ENCODE measurements at places on chromosomes 2 and 18.

GRCh38 chr2:179857236-179857635 is 4.2 kb downstream of the ZNF385B start:
- no peak for DNase-seq

DNA sequence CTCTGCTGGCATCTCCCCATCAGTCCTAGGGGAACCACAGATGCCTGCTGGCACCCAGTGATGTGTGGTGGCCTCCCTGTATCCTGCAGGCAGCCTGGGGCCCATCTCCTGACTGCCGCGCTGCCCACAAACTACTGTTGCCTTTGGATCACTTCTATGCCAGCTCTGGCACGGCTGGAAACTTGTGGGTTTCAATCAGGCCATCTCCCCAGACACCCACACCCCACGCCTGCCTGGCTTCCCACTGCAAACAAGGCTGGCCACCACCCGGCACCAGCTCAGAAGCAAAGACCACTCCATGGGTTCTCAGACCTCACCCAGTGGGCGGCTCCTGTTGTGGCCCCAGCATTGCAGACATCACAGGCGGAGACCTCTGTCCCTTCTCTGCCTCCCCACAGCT is 15.1 kb upstream of the TPO start:
- no peak for DNase-seq

DNA sequence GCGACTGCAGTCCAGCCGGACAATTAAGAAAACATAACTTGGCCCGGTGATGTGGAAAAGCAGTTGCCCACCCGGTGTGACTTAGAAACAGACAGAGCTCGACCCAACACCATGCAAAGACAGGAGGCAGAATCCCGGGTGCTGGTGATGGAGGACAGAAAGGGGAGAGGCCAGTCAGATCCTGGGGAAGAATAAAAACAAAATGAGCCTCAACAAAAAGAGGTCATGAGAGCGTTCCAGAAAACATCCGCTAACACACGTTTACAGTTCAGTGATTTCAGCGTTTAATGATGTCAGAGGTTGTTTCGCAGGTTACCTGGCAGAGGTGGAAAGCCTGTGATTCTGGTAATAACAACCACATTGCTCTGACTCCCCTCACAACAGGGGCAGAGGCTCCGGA is 111.9 kb downstream of the OSR1 start:
- DNase-seq = no peak

GRCh38 chr2:189076572-189076971 is 102.4 kb downstream of the COL3A1 start:
- DNase-seq = no peak

GRCh38 chr18:26516964-26517363 is 31.4 kb downstream of the KCTD1 start:
- DNase-seq = no peak

- no peak for DNase-seq
Observed at GRCh38 chr2:204237416-204237815, 300.9 kb downstream of the ICOS start.

DNA sequence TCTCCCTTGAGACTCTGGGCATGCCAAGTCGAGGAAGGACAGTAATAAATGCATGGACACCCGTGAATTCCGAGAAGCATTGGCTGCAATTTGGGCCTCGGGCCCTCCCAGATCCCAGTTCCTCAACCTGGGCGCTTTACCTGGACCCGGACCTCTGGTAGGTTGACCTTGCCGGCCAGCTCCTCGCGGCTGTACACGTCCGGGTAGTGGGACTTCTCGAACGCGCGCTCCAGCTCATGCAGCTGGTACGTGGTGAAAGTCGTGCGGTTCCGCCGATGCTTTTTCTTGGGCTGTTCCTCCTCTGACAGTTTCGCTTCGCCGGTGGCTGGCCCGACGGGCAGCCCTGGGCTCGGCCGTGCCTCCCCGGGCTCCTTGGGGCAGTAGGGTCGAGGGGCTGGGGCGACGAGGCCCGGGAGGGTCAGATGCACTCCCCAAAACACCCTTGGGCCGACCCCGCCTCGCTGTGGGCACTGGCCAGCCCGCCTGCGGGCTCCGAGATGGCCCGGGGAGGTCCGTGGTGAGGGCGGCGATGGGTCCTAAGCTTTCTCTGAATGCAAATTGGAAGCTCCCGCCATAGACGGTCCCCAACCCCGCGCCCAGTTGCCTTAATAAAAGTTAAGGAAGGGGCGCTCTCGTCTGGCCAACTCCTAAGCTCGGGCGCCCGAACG is 899 bp downstream of the RAX start:
- no peak for DNase-seq

GRCh38 chr2:18701981-18702380 is 112.6 kb upstream of the NT5C1B start:
- DNase-seq = no peak

- no peak for DNase-seq
Observed at GRCh38 chr18:26014462-26014861, 76.0 kb downstream of the SS18 start.

GRCh38 chr18:10354241-10354811 is 100.1 kb upstream of the APCDD1 start:
- DNase-seq = no peak

GRCh38 chr18:6547476-6547875 is 132.8 kb upstream of the L3MBTL4 start:
- DNase-seq = no peak

DNA sequence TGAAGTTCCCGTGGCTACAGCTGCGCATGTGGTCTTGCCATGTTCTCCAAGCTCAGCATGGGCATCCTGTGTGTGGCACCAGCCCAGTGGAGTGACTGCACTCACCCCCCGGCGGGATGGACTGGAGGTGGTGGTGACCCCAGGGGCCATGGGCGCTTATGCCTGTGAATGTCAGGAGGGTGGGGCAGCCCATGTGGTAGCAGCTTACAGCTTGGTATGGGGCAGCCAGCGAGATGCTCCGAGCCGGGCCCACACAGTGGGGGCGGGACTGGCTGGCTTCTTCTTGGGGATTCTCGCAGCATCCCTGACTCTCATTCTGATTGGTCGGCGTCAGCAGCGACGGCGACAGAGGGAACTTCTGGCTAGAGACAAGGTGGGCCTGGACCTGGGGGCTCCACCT is 25.6 kb downstream of the SEMA4F start:
- no peak for DNase-seq

DNA sequence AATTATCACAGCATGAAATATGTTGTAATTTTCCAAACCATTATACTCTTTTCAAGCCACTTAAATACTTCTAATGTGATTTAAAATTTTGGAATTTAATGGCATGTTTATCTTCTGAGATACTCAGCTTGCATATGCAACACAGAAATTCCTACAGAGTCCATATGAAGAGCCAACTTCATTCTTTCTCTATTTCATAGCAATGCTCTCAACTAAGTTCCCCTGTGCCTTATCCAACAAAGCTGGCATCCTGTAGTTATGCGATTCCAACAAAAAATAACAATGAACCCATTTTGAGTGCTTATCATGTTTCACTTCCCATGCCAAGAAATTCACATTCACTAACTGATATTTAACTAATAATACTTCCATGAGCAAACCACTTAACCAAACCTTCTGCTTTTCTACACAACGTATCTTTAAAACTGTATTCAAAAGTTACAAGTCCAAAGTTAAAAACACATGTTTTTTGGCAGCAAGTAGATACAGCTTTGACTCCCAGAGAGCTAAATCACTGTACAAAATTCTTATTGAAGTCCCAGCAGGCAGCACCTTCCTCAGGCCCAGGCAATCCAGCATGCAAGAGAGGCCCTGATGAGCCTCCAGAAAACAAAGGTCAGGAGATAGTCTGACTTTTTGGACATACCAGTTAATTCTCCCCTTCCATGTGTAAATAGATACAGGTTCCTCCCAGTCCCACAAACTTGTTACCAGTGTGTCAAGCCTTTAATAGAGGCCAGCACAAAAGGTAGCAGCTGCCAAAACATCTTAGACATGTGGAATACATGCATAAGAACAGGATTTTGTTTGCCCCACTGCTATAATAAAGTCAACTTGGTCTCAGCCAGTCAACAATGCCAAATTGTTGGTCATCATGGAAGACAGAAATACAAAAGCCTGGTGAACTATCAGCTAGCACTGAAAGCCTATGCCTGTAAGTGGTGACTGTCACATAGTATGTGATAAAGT is 113.1 kb upstream of the WDR75 start:
- no peak for DNase-seq

DNA sequence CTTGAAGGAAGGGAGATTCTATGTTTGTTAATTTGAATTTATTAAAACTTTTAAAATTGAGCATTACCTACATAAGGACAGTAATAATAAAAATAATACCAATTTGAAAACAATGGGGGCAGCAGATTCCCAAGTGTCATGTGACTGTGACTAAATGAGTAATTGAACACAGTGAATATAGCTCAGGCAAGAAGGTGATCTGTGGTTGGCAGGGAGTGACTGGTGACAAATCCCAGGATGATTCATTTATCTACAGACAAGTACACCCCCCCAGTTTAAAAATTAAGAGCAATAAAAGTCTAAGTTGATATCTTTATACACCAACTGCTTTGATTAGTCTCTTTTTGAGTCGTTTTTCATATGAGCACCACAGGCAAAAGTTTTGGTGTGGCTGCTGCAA is 299.5 kb downstream of the ARHGAP15 start:
- no peak for DNase-seq

GRCh38 chr2:6341588-6342129 is 524.0 kb downstream of the CMPK2 start:
- no peak for DNase-seq

GRCh38 chr18:63255435-63255834 is 64.1 kb downstream of the BCL2 start:
- DNase-seq = no peak

GRCh38 chr2:100703213-100703612 is 116.7 kb upstream of the NPAS2 start:
- no peak for DNase-seq

GRCh38 chr2:129642526-129643043 is 336.9 kb upstream of the RAB6C start:
- DNase-seq = no peak

DNA sequence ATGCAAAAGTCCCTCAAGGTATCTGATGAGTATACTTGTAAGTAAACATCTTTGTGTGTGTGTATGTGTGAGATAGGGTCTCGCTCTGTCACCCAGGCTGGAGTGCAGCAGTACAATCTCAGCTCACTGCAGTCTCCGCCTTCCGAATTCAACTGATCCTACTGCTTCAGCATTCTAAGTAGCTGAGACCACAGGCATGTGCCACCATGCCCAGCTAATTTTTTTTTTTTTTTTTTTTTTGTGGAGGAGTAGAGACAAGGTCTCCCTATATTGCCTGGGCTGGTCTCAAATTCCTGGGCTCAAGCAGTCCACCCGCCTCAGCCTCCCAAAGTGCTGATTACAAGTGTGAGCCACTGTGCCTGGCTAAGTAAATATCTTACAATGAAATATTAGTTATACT is 23.2 kb downstream of the ADAM17 start:
- DNase-seq = no peak

DNA sequence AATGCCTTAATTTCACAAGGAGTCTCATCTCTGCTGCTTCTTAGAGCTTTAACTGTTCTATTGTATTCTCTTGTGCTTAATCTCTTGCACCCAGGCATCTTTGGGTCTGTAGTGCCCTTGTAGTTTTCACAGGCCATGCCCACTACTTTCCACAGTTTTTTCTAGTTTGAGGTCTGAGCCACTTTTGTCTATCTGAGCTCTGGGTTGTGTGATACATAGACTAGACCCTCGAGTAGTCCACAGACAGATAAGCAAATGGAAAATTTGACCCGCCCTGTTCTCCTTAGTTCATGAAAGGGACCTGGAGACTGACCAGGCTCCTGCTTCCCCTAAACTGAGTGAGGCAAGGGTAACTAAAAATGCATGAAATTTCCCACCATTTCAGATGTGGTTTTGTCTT is 466.8 kb upstream of the ZEB2 start:
- DNase-seq = no peak

GRCh38 chr2:120881981-120882788 is 146.5 kb downstream of the GLI2 start:
- DNase-seq = no peak

GRCh38 chr2:99984799-99985515 is 157.4 kb downstream of the AFF3 start:
- no peak for DNase-seq

DNA sequence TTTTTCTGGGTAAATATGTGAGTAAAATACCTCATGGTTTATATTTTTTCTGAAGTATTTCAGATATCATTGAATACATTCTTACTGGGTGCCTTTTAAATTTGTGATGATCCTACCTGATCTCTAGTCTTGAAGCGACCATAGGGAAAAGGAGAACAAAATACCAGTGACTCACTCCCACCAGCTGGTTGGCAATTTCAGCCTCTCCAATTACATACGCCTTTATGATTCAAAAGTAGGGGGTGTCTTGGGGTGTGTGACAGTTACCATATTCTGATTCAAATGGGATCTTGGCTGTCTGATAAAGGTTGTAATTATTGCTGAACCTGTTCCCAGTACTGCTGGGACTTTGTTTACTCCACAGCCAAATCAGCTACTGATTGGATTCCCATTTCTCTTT is 175.9 kb upstream of the NXPH2 start:
- no peak for DNase-seq
